OCI-LY7 (cell line): ENCODE measurements at places on chromosomes 11 and 22.

DNA sequence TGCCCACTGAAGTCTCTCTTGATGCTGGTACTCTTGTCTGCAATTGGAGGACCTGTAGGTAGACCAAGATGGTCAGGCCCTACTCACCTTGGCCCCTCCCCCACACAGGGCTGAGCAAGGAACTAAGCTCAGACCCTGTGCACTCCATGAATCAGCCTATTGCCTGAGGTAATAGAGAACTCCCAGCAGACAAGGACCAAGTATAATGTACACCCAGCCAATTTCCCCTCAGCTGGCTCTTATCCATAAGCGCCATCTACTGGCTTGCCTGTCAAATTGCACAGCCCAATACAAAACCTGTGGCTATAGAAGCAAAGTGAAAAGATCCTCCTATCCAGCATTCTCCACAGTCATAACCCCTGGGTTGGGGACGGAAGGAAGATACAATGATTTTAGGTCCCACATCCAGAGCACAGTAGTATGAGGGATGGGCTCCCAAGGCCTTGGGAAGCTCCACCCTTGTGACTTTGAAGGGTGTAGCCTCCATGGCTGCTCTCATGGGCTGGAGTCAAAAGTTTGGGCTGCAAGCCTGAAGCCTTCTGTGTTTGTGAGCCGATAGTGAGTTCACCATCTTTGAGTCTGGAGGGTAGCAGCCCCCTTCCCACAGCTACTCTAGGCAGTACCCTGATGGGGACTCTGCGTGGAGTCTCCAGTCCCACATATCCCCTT, 56.0 kb downstream of the GLYATL2 start:
- peak; percentile 66 for DNase-seq

- DNase-seq: peak; percentile 48
Observed at GRCh38 chr11:60280412-60280811, at the start of gene MS4A4A. Gene MS4A4A (plus strand): TSS chr11:60280666. CDS start chr11:60280676, 10 bp downstream.

GRCh38 chr22:33440756-33441155, 382.6 kb upstream of the SYN3 start:
- DNase-seq: no peak

GRCh38 chr11:57776031-57776521, 14.5 kb downstream of the CTNND1 start:
- DNase-seq: no peak

DNA sequence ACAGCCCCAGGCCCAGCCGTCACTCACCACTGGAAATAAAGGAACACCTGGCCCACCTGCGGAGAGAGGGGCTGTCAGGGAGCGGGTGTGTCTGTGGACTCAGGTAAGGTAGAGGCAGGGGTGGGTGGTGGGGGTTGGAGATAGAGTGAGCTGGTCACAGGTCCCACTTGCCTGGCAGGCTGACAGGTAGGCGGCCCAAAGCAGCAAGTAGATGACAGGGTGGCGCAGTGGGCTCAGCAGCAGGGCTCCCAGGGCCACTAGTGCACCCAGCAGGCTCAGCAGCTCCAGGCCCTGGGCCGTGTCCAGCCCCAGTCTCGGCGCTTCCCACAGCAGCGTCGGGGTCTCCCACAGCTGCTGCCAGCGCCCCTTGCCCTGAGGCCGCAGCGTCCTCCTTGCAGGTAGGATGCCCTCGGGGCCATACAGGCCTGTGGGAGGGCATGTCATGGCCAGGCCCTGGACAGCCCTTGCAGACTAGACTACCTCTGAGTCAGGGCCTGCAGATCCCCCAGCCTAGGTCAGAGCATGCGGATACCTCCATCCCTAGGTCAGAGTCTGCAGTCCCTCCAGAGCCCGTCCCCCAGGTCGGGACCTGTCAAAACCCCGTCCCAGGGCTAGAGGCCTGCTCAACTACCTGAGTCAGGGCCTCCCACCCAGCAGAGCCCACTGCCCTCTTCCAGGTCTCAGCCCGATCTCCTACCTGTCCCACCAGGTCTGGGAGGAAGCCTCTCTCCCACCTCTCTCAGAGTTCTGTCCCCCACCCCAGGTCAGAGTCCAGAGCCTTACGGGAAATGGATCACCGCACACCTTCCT, 686 bp downstream of the LMF2 start:
- DNase-seq: no peak

DNA sequence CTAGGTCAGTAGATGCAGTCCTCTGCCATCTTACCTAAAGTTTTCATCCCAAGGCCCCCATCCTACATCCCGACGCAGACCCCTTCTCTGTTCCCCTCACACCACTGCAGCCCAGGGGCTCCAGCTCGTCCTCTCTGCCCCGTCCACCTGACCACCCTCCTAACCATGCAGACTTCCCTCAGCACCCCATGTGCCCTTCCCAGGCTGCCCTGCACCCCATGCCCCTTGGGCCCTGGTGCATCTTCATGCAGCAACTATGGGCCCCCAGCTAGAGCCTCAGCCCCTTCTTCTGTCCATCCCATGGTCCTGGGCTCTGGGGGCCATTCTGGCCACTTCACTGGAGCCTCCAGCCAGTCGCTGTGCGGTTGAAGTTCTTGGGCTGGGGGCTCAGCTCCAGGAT, 2.9 kb downstream of the PRR33 start:
- DNase-seq: no peak

GRCh38 chr11:37525336-37525735, 927.3 kb upstream of the RAG2 start:
- DNase-seq: no peak

DNA sequence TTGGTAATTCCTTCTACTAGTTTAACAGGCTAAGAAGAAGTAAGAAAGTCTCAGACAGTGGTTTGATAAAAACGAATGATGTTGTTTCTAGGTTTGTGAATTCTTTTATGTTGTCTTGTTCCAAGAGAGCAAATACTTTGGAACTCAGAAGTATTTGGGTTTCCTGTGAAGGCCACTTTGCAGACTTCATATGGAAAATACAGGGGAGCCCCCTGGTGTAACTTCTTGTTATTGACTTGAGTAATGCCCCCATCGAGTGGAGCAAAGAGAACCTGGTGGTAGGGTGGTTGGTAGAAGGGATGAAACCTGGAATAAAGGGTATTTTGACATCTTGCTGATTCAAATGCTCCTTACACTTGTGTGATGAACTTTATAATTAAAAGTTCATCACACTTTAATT, 40.0 kb upstream of the PTH start:
- peak; percentile 11 for DNase-seq

GRCh38 chr11:123183391-123184099, 11.5 kb downstream of the CLMP start:
- no peak for DNase-seq

- no peak for DNase-seq
Observed at GRCh38 chr22:23550049-23550650, 29.9 kb downstream of the IGLL1 start.

GRCh38 chr22:38228326-38228872, 26.6 kb downstream of the MAFF start:
- no peak for DNase-seq

DNA sequence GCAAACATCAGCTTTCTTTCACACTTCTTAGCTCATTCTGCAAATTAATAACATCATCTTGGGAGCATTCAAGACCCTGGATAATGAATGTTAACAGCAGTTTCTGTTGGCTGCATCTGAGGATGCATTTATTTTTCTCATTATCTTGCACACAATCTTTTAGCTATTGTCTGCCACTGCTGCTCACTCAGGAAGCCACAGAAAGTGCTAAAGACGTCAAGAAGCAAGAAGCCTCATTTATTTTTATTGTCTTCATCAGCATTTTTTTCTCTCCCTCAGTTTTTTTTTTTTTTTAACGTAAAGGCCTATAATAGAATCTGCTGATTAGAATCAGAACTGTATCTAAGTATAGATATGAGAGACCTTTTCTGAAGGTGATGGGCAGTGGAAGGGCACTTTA, 1339.4 kb downstream of the FAM181B start:
- no peak for DNase-seq

- peak; percentile 50 for DNase-seq
Observed at GRCh38 chr22:24768537-24769374, 5.8 kb downstream of the PIWIL3 start.

DNA sequence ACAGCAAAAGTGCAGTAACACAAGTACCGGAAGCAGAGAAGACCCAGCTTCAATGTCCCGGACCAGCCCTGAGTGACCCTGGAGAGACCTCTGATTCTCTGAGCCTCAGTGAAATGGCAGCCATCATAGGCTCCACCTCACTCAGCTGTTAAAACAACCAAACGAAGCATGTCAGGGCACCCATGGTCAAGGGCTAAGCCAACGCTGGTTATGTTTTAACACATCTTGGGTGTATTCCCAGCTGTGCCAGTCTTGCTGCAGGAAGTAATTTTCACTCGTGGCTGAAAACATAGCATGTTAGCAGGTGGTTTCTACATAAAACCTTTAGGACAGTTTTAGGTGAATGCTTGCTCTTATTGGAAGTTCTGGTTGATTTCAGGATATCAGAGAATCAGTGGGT, 30.9 kb downstream of the LMO2 start:
- no peak for DNase-seq

GRCh38 chr11:114846416-114846791, 168.1 kb downstream of the NXPE2 start:
- no peak for DNase-seq

GRCh38 chr11:2123628-2123960, 15.6 kb downstream of the IGF2 start:
- DNase-seq: no peak

DNA sequence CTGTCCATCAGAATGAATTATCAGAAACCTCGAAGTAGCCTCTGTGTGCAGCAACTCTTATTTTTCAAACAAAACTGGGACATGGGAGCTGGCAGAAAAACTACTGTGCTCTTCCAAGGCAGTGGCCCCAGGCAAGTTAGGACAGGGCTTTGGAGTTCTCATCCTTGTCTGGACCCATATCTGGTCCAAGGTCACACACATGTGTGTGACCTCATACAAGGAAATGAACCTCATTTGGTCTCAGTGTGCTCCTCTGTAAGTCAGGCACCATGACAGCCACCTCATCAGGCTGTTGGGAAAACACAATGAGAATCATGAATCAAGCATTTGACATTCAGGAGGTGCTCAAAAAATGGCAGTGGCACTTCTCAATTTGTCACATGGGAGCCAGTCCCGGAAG, 25.8 kb downstream of the LARGE1 start:
- no peak for DNase-seq

- DNase-seq: no peak
Observed at GRCh38 chr11:88709567-88709966, 356.2 kb downstream of the GRM5 start.

- no peak for DNase-seq
Observed at GRCh38 chr11:122869622-122870021, 12.9 kb upstream of the JHY start.

- DNase-seq: no peak
Observed at GRCh38 chr22:37254867-37255233, 10.8 kb upstream of the RAC2 start.

- no peak for DNase-seq
Observed at GRCh38 chr22:44500599-44500998, 2.6 kb upstream of the RTL6 start.

GRCh38 chr11:20609727-20610707, 10.6 kb downstream of the SLC6A5 start:
- DNase-seq: peak; percentile 44

GRCh38 chr11:2994336-2994730, 2.2 kb upstream of the NAP1L4 start:
- DNase-seq: no peak

DNA sequence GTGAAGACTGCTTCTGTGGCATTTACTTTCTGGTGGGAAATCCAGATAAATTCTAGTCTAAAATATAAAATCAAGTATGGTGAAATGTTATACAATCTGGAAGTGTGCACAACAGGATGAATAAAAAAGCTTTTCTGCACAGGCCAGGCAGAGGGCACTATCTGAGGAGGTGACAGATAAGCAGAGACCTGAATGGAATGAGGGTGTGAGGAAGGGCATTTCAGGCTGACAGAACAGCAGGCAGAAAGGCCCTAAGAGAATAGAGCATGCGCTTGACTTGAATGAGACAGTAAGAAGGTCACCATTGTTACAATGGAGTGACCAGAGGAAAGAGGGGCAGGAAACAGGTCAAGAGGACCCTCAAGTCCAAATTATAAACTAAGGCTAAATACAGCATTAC, 33.6 kb upstream of the FNBP4 start:
- no peak for DNase-seq

GRCh38 chr11:77082838-77083565, 16.2 kb downstream of the CAPN5 start:
- no peak for DNase-seq

DNA sequence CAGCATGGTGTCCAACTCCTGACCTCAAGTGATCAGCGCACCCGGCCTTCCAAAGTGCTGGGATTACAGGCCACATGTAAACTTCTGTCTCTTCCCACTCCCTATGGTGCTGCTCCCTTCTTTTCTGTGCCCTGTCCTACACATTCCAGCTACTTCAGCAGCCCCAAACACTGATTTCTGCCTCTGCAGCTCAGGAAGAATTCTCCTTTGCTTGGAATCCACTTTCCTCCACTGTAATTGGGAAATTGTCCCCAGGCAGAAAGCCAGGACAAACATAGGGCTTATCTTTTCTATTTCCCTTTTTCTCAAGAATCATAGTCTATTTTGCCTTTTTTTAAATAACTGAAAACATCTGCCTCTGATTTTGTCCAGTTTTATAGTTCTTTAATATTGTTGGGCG, 21.3 kb upstream of the DRG1 start:
- no peak for DNase-seq

GRCh38 chr22:21718499-21718898, 17.1 kb downstream of the YPEL1 start:
- no peak for DNase-seq

DNA sequence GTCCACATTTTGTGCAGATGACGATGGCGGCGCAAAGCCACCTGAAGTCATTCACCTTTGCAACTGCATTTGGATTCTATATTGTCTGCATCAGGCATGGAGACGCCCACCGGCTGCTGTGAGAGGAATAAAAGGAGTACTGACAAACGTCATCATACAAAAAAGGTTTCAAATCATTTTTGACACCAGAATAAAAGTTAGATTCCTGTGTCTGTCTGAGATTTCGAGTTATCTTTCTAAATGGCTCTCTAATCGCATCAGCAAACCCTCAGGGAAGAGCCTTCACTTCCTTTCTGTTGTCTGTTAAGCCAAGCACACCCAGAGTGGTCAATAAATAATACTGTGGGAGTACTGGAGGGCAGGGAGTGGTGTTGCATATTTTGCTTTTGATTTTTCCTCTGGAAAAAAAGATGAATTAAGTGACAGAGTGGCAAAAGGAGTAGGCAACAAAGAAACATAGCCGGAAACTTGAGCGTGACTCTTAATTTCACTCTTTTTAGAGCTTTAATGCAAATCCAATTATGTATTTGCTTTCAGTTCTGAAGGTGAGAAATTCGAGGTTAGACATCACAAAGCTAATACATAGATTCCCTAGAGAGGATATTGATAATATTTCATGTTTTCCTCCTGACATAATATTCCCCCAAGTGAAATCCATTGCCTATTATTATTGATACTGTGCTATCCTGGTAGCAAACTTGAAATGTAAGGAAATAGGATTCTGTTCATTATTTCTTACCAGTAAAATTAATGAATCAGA, 150.8 kb upstream of the MTMR2 start:
- no peak for DNase-seq
